ENCODE measurements at places on chromosomes 5 and 9. TPM values are rescaled to one million over a fixed set of nuclear protein-coding genes. Genes with fewer than 3 reads are reported as not detected.

Gene SH3TC2
- total RNA-seq: not detected

Gene CDH6
- not detected for total RNA-seq

Gene ELAVL2
- not detected for total RNA-seq

Gene NXNL2
- total RNA-seq: not detected

Gene IL7R
- 332 TPM for total RNA-seq

Gene PCDHGA12
- 0.12 TPM for total RNA-seq

Gene GBGT1
- 14.3 TPM for total RNA-seq

Gene GABRA6
- total RNA-seq: not detected

Gene ASS1
- total RNA-seq: 8.0 TPM

Gene SWI5
- 9.7 TPM for total RNA-seq

Gene RNF183
- 0.34 TPM for total RNA-seq

Gene ZNF879
- 3.4 TPM for total RNA-seq

Data from T-helper 1 cell treated with Interleukin-12 subunit alpha and Interleukin-12 subunit beta and Interleukin-4 antibody, amounts not matched to agents 30 ng/mL and 1 ng/mL, for 36 hours (primary cell).